ENCODE measurements at places on chromosomes 11 and 22. TPM values are rescaled to one million over a fixed set of nuclear protein-coding genes. Genes with fewer than 3 reads are reported as not detected.

- no peak overlapping the region for H3K27ac ChIP-seq
- no peak for DNase-seq
- no peaks in the 10 kb centered on the region for H3K4me1 ChIP-seq
- H3K27me3 ChIP-seq: no peaks in the 10 kb centered on the region
- no peak overlapping the region for H3K4me3 ChIP-seq
Measured at GRCh38 chr11:120136356-120136755, 1.6 kb downstream of the TRIM29 start.

- H3K4me3 ChIP-seq: no peak overlapping the region
- no peaks in the 10 kb centered on the region for H3K36me3 ChIP-seq
- DNase-seq: no peak
- H3K27me3 ChIP-seq: no peaks in the 10 kb centered on the region
- H3K27ac ChIP-seq: no peak overlapping the region
Measured at GRCh38 chr11:70073871-70074371, 4.2 kb upstream of the ANO1 start.

- H3K36me3 ChIP-seq: no peaks in the 10 kb centered on the region
- H3K27ac ChIP-seq: no peak overlapping the region
- H3K27me3 ChIP-seq: no peaks in the 10 kb centered on the region
- no peak for DNase-seq
Measured at GRCh38 chr11:22304337-22304961, 33.7 kb upstream of the SLC17A6 start.

GRCh38 chr11:116857316-116857715 is 19.9 kb upstream of the APOA1 start:
- DNase-seq: no peak
- H3K36me3 ChIP-seq: peaks cover 49% of the 10 kb centered on the region
- H3K4me1 ChIP-seq: peaks cover 5% of the 10 kb centered on the region
- H3K27ac ChIP-seq: no peak overlapping the region

DNA sequence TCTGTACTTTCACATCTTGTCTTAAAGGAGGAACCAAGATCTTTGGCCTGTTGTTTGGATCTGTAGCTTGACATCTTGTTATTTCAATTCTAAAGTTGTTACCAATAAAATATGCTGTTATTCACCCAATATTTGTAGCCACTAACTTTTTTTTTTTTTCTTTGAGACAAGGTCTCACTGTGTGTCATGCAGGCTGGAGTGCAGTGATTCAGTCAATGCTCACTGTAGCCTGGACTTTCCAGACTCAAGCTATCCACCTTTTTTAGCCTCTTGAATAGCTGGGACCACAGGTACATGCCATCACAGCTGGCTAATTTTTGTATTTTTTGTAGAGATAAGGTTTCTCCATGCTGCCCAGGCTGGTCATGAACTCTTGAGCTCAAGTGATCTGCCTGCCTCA is 769.4 kb downstream of the DLG2 start:
- H3K4me1 ChIP-seq: no peaks in the 10 kb centered on the region
- no peaks in the 10 kb centered on the region for H3K36me3 ChIP-seq

GRCh38 chr11:62954478-62954877 is 30.3 kb downstream of the SLC22A6 start:
- H3K27me3 ChIP-seq: no peaks in the 10 kb centered on the region
- DNase-seq: no peak
- H3K4me1 ChIP-seq: no peaks in the 10 kb centered on the region
- no peak overlapping the region for H3K4me3 ChIP-seq
- H3K36me3 ChIP-seq: no peaks in the 10 kb centered on the region

GRCh38 chr22:49063545-49063890 is 764.2 kb downstream of the BRD1 start:
- H3K27ac ChIP-seq: no peak overlapping the region
- no peak for DNase-seq
- H3K4me1 ChIP-seq: peaks cover 7% of the 10 kb centered on the region
- H3K36me3 ChIP-seq: no peaks in the 10 kb centered on the region

DNA sequence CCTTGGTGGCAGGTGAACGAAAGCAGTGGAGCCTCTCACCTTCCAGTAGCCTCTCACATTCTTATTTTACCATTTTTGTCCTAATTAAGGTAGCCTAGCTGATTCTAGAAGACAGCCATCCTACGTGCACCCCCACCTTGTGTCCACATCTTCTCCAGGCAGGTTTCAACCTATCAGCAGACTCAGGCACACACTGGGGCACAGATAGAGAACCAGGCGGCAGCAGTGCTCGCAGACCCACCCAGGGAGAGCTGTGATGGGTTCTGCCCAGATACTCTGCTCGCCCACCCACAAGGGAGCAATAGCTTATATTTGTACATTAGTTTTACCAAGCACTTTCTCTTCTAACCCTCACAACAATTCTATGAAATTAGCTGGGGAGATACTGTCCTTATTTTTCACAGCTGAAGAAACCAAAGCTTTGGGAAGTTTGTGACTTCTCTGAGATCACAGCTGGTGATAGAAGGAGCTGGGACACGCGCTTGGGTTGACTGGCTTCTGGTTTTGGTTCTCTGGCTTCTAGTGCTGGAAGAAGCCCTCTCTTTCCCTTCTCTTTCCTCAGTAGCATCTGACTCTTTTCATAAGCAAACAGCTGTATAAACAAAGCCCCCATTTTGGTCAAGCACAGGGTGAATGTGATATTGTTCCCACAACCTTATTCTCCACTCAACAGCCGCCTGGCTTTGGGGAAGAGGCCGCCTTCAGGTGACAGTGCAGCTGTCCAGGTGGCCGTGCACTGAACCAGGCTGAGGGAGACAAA is 36.9 kb downstream of the PPP2R1B start:
- H3K27ac ChIP-seq: peak overlapping the region; percentile 4
- H3K27me3 ChIP-seq: no peaks in the 10 kb centered on the region

GRCh38 chr11:6418557-6419008 is 311 bp downstream of the APBB1 start:
- peak overlapping the region; percentile 67 for H3K4me3 ChIP-seq
- no peaks in the 10 kb centered on the region for H3K4me1 ChIP-seq
- peak; percentile 76 for DNase-seq
- peak overlapping the region; percentile 72 for H3K27ac ChIP-seq

Gene OR6T1
- not detected for total RNA-seq

Gene CLMP
- total RNA-seq: 5.5 TPM

Gene OR52K1
- total RNA-seq: 0.06 TPM

Gene TREH
- total RNA-seq: 0.32 TPM

Measured in pancreas (tissue), 10 donors.